Mesangial cell (primary cell): ENCODE measurements at places on chromosomes 11 and 22. TPM values are rescaled to one million over a fixed set of nuclear protein-coding genes. Genes with fewer than 3 reads are reported as not detected.

Gene FLRT1
- total RNA-seq: under 0.01 and 0.25 TPM in 2 replicates

Gene OR4D5
- not detected in 2 replicates for total RNA-seq

Gene OR8G5
- not detected in 2 replicates for total RNA-seq

Gene PARVA
- total RNA-seq: 33.6 and 39.2 TPM in 2 replicates

Gene MMP13
- total RNA-seq: 0.33 and 4.1 TPM in 2 replicates

Gene DBX1
- not detected in 2 replicates for total RNA-seq

Gene CD3D
- not detected in 2 replicates for total RNA-seq

Gene OR8A1
- total RNA-seq: not detected in 2 replicates

Gene ZDHHC13
- 10.1 and 15.0 TPM in 2 replicates for total RNA-seq

Gene NXPE2
- 0.16 TPM in 1 of 2 replicates, not detected in the other for total RNA-seq

Gene LPXN
- 0.81 and 3.5 TPM in 2 replicates for total RNA-seq

Gene IL18
- 19.9 and 54.5 TPM in 2 replicates for total RNA-seq

Gene CD82
- 24.3 and 38.8 TPM in 2 replicates for total RNA-seq

Gene CXCR5
- not detected in 2 replicates for total RNA-seq

Gene PNPLA5
- total RNA-seq: not detected in 2 replicates

Gene TTC36
- total RNA-seq: 0.38 and 0.49 TPM in 2 replicates

Gene TSGA10IP
- not detected in 2 replicates for total RNA-seq

Gene TCN1
- not detected in 2 replicates for total RNA-seq

Gene OR52E5
- not detected in 2 replicates for total RNA-seq

Gene NCR3LG1
- total RNA-seq: 3.3 and 5.5 TPM in 2 replicates

Gene TMEM191B
- 1.0 and 1.8 TPM in 2 replicates for total RNA-seq

Gene HSPA8
- 763 and 1,343 TPM in 2 replicates for total RNA-seq

Gene MOGAT2
- not detected in 2 replicates for total RNA-seq
